ENCODE measurements at places on chromosomes 2 and 18.

DNA sequence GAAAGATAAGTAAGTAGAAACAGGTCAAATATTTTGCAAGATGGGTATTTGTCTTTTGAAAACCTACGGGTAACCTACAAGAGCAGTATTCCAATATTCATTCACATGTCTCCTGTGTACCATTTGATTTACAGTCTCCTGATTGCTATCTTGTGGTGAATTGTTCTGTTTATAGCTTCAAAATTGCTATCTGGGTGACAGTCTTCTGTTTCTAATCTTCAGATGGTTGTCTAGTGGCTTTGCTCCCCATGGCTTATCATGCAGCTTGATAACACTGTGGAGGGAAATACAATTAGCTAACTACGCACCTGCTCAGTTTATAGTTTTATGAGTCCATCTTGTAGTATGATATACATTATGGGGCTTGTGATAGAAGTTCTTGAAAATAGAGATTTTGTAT is 816.8 kb downstream of the CPS1 start:
- DNase-seq = no peak

GRCh38 chr18:22032392-22032961 is 136.9 kb upstream of the GATA6 start:
- DNase-seq = peak; percentile 95

DNA sequence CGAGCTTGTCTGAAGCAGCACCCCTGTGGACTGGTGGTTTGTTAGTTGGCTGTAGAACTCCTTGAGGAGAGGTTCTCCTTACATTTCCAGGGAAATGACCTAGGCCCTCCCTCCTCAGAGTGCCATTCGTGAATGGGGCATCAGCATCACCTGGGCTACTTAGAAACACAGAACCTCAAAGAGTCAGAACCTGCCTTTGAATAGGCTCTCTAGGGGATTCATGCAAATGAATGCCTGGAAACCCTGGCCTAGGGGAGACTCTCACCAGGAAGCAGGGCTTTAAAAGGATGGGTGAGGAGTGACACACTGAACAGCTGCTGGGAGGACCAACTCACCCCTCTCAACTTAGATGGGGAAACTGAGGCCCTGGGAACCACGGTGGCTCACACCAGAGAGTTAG is 2.1 kb upstream of the MOCOS start:
- no peak for DNase-seq

- DNase-seq = no peak
Measured at GRCh38 chr18:8501044-8501443, 108.2 kb upstream of the RAB12 start.

DNA sequence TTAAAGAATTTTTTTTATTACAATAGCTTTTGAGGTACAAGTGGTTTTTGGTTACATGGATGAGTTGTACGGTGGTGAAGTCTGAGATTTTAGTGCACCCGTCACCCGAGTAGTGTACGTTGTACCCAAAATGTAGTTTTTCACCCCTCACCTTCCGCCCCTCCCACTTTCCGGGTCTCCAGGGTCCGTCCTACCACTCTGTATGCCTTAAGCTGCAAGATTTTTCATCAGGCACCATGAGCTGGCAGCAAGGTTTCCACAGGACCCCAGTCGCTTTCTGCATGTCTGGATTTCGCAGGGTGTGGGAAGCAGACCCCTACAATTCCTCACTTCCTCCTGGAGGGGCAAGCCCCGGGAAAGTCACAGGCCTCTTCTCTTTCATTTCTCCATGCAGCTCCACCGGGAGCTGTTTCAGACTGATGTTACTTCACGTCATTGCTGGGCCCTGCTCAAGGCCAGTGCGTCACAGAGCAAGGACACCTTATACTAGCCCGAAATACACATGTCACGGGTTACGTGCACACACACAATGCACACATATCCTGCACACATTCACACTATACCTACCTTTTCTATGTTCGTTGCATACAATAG is 179.1 kb downstream of the ZFP36L2 start:
- DNase-seq = peak; percentile 20

GRCh38 chr2:40034198-40034597 is 255.1 kb upstream of the THUMPD2 start:
- peak; percentile 97 for DNase-seq

DNA sequence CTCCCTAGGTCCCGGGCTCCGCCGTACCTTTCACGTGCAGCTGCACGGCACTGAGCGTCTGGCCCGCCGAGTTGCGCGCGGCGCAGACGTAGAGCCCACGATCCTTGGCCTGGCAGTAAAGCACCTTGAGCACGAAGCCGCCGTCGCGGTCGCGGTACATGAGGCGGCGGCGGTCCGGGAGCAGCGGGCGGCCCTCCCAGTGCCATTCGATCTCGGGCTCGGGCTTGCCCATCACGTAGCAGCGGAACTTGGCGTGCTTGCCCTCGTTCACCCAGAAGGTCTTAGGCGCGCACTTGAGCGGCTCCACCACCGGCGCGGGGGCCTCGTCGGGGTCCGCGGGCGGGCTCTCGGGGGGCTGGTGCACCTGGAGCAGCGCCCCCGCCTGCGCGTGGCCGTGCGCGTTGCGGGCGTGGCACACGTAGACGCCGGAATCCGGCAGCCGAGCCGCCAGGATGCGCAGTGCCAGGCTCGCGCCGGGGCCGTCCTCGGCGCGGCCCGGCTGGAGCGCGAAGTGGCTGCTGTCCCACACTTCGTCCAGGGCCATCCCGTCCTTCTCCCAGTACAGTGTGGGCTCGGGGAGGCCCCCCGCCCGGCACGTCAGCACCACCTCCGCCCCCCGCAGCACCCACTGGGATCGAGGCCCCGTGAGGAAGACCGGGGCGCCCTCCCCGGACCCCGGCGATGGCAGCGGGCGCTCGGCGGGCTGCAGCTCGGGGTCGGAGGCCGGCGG is 980 bp downstream of the OBSL1 start:
- peak; percentile 14 for DNase-seq

DNA sequence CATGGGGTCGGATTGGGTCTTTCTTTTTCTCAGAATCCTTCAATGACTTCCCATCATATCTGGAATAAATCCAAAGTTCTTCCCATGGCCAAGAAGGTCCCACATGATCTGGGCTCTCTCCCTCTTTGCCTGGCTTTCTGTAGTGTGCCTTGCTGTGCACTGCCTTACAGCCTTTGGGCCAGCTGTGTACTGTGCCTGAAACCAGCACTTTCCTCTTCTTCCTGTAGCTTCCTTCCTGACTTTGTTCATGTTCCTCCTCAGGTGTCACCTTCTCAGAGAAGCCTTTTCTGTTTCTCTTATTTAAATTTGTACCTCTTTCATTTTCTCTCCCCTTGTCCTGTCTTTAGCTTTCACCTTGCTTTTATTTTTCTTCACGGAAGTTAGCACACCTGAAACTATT is 4.3 kb upstream of the CDCA7 start:
- DNase-seq = no peak

- DNase-seq = no peak
Measured at GRCh38 chr18:37419315-37419714, 146.3 kb downstream of the CELF4 start.

GRCh38 chr18:11199477-11199876 is 50.1 kb upstream of the PIEZO2 start:
- DNase-seq = no peak

GRCh38 chr2:75340560-75340959 is 141.2 kb upstream of the TACR1 start:
- DNase-seq = peak; percentile 27

DNA sequence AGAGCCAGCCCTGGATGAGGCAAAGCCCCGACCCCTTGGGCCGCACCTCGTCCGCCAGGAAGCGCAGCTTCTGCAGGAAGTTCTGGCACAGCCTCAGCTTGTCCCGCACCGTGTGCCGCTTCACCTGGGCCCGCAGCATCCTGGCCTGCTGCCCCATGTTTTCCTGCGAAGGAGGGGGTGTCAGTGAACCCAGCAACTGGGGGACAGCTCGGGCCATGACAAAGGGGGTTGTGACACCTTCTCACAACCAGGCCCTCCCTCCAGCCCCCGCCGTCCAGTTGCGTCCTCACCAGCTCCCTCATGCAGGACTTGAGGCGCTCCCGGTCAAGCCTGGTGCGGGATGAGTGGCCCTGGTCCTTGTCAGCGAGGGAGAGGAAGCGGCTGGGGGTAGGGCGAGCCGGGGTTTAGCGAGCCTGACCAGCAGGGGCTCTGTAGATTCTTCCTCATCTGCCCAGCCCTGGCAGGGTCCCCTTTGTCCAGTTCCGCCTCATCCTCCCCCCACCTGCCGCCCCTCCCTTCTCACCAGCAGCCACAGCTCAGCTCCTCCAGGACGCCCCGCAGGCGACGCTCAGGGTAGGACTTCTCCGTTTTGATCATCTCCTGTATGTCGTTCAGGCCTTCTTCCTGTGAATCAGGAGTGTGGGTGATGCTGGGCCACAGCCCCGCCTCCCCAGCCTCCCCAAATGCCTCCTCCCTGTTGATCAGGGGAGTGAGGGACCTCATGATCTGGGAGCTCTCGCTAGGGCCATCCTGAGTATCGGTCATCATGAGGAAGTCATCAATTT is 606 bp downstream of the OTOF start:
- no peak for DNase-seq

DNA sequence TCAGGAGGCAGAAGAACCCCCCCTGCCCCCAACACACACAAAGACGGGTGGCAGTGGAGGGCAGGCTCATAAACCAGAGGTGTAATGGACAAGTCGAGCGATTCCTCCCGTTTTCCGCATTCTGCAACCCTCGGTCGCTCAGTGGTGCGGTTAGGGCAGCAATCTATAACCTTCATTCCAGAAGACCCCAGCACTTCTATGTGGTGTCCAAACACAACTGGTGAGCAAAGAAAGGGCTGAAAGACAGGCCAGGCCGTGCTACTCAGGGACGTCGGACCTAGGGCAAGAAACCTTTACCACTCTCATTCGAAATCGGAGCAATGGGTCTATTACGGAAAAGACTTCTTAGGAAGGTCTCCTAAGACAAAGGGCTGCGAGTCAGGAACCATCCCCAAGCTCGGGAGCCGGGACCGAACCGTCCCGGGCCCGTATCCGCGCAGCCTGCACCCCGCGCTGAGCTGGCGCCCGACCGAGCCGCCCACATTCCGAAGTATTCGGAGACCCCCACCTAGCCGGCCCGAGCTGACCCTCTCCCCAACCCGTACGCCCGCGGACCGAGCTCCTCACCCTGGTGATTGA is 568 bp downstream of the ARL5A start:
- peak; percentile 19 for DNase-seq

DNA sequence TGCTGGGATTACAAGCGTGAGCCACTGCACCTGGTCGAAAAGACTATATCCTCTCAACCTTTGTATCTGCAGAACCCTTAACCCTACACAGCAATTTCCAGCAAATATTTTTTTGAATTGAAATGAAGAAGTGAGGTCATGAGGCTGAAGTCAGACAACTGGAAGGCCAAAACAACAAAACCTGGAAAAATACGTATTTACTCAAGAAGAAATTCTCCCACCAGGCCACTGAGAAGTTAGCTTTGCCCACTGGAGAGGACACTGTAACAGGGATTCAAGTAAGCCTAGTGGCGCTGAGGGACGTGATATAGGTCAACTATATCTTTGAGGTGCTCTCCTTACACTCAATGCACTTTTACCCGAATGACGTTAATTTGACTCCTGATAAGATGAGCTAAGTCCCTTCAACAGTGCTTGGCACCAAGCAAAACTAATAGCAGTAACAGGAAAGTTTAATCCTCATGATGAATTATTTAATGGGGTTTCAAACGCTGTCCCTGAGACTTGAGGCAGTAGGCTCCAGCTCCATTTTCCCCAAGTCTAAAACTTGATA is 1.9 kb downstream of the HDLBP start:
- DNase-seq = no peak

- DNase-seq = peak; percentile 52
Measured at GRCh38 chr2:68193144-68193543, 35.5 kb downstream of the PNO1 start.

GRCh38 chr2:54313147-54313546 is 57.1 kb upstream of the TSPYL6 start:
- no peak for DNase-seq

DNA sequence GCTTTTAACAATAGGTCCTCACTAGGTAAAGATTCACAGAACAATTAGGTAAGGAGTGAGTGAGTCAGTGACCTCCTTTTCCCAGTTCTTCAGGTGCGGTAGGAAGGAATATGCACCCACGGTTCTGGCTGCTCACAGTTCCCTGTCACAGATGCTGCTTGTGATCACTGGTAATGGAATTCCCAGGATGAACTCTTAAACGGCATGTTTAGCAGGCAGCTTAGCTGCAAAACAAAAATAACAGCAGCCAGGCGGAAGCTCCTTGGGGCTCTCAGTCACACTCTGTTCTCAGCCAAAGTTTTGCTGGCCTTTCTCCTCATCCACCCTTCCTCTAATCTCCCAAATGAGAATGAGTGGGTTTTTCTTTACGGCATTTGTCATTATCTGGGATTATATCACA is 274.5 kb downstream of the MYT1L start:
- no peak for DNase-seq

DNA sequence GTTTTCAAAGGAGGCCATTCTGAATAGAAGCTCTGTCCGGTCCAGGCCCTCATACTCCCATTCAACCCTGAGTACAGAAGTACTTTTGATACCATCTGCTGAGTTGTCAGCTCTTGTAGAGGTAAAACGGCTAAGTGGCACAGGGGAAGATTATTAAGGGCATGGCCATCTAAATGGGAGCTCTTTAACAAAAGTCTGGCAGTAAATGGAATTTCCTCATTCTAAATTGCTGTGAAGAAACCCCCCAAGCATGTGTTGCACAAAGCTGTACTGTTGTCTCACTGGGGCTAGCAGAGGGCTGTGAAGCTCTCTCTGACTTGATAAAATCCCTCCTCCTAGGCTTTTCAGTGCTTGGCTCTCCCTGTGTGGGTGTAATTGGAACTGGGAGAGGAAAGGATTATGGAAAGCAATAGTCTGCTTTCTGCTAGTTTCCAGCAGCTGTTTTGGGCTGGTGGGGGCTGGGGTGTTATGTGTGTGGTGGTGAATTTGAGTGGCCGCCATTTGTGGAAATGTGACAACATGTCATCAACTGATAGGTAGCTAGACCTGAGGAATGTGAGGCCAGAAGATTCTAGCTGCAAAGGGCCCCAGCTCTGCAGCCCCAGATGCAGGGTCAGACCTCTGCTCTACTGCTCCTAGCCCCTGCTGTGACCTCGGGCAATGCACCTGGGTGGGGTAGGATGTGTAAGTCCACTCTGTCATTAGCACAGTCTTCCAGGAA is 65.1 kb downstream of the MAP4K4 start:
- no peak for DNase-seq

All from fibroblast of mammary gland (primary cell).